Islet precursor cell (in vitro differentiated cells): ENCODE measurements at places on chromosomes 13 and 19.

DNA sequence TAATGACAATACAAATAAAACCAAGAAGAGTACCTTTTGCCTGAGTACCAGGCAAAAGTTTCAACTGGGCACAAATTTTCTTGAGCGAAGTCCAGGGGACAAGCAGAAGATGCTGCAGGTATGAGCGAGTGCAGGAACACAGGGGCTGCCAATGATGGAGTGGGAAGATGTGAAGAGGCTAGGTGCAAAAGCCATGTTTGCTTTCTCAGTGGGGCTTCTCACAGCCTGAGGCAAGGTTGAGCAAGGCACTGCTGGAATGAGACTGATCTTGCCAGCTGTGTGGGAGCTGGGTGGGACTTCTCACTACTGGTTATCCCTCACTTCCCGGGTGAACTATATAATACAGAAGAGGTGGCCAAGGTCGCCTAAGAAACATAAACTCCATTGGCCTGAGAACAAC, 1200.7 kb downstream of the SLITRK1 start:
- no peak for DNase-seq

DNA sequence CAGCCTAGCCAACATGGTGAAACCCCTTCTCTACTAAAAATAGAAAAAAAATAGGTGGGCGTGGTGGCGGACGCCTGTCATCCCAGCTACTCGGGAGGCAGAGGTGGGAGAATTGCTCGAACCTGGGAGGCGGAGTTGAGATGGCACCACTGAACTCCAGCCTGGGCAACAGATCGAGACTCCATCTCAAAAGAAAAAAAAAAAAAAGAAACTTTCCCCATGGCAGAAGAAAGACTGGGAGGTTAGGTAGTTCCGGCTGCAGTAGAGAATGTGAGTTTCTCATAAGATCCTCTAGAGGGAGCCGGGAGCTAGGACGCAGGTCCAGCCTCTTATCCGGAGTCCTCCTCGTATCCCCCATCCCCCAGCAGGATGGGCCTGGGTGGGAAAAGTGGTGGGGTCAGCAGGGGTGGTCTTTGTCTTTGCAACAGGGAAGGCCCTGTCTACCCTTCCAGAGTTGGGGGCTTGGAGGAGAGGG, 13.2 kb upstream of the CREB3L3 start:
- DNase-seq = peak; percentile 73

- no peak for DNase-seq
These were observed 21.0 kb upstream of the TSHZ3 start for GRCh38 chr19:31370216-31370615.

DNA sequence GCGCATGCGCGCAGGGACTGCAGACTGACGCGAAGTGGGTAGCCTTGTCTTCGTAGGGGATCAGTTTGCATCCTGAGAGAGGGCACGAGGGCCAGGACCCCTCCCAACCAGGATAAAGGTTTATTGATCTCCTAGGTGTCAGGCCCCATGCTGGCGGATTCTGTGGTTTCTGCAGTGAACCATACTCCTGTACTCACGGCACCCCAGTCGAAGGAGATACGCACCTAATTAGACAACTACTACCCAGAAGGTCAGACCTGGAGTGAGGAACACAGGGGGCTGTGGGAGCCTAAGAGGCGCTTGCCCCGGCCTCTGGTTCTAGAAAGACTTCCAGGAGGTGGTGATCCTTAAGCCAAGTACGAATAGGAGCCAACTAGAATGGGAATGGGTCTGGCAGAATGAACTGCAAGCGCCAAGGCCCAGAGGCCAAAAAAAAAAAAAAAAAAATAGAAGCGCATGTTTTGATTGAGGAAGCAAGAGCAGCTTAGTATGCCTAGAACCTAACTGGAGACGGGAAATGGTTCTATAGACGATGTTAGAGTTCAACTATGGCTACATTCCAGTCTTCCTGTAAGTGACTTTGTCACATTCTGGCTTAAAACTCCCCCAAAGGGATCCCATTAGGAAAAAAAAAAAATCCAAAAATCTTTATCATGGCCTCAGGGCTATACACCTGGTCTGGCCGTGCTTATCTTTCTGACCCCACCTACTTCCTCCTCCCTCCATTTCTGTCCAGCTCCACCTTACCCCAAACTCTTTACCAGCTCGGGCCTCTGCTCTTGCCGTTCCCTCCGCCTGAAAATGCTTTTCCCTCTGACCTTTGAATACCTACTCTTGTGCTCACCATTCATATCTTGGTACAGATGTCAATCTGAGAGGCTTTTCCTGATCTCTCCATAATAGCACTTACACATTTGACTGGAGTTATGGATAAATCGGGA, 902 bp upstream of the ZNF428 start:
- DNase-seq = no peak

- no peak for DNase-seq
These were observed 1.3 kb upstream of the RDH8 start for GRCh38 chr19:10011974-10012373.
